ENCODE measurements at places on chromosomes 3 and 15. TPM values are rescaled to one million over a fixed set of nuclear protein-coding genes. Genes with fewer than 3 reads are reported as not detected.
A peak's percentile ranks its signal among the peaks of the same experiment; 100 is the strongest.

Gene RPL4
- 2,943 TPM for total RNA-seq

Gene LRRC28
- total RNA-seq = 30.2 TPM

Gene C2CD4B
- total RNA-seq = not detected

Gene NR1I2
- 0.07 TPM for total RNA-seq

Gene MAP6D1
- total RNA-seq = 6.4 TPM

Gene ZNF660
- 18.7 TPM for total RNA-seq

Gene ISLR2
- 1.3 TPM for total RNA-seq

Gene CLDN16
- total RNA-seq = 0.11 TPM

DNA sequence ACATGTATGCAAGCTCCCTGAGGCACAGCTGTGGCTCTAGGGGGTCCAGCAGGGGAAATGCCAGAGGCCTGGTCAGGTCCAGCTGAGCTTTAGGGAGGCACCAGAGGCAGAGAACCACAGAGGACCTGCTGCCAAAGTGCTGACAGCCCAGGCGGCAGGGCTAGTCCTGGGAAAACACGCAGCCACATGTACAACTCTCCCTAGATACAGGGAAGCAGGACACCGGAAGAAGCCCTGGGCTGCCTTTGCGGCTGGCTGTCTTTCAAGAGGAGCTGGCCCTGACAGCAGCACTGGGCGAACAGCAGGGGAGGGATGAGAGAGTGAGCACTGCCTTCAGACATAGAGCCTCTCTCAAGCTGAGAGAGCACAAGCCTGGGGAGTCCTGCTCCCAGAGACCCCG is 40.7 kb downstream of the RFT1 start:
- DNase-seq = no peak

GRCh38 chr3:112671930-112672715 is 31.2 kb upstream of the CCDC80 start:
- no peak for DNase-seq

- DNase-seq = no peak
Measured at GRCh38 chr3:85851071-85851470, 892.3 kb downstream of the CADM2 start.

GRCh38 chr15:75591655-75592364 is 12.7 kb upstream of the PTPN9 start:
- no peak for DNase-seq

GRCh38 chr15:97520689-97521088 is 439.8 kb upstream of the ARRDC4 start:
- DNase-seq = no peak

DNA sequence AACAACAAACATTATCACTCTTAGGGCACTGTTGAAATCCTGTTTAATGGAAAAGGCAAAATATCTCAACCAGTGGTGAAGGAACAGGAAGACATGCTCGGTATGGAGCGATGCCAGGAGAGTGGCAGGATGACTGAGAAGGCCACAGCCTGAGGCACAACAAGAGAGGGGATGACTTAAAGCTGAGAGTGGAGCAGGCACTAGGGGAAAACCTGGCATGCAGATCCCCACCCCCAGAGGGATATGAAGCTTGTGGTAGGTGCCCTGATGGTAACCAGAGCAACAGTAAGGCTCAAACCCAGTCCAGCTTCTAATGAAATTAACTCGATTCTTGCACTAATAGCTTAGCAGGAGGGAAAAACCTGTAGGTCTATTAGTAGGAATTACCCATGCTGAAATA is 40.4 kb downstream of the LYSMD4 start:
- DNase-seq = no peak

- DNase-seq = no peak
Measured at GRCh38 chr3:47652142-47652541, 73.5 kb upstream of the CSPG5 start.

GRCh38 chr3:36032180-36033047 is 347.9 kb upstream of the STAC start:
- no peak for DNase-seq

DNA sequence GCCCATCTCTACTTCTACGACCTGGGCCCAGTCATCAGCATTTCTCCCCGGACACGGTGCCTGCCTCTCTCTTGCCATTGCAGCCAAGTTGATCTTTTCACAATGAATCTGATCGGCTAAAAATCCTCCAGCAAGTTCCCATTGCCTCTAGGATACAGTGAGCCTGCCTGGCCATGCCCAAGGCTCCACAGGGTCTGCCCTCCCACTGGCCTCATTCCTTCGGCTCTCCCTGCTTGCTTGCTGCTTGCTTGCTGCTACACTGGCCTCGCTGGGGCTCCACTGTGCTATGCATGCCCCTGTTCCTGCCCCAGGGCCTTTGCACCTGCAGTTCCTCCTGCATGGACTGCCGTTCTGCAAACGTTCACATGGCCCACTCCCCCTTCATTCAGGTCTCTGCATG is 2.0 kb downstream of the ABTB1 start:
- DNase-seq = peak; percentile 16

DNA sequence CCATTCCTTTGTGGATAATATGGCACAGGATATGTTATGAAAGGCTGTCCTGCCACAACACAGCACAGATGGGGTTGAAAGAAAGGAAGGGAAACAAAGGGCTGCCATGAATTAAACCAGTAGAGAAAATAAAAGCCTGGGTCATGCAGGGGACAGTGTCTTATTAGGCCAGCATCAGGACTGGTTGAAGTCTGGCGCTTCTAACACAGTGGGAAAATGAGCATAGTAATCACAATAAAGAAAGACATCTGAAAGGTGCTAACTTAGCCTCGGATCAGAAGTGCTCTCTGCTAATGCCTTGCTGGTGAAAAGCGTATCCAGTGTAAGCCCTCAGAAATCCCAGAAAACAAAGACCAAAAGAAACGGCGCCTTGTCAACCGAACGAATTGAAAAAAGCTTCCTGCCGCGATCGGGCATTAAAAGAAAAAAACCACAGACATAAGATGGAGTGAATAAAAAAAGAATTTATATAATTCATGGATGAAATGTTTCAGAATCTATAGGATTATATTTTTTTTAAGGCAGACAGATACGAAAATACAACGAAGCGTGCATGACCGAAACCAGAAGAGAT is 566 bp upstream of the MKRN3 start:
- no peak for DNase-seq

DNA sequence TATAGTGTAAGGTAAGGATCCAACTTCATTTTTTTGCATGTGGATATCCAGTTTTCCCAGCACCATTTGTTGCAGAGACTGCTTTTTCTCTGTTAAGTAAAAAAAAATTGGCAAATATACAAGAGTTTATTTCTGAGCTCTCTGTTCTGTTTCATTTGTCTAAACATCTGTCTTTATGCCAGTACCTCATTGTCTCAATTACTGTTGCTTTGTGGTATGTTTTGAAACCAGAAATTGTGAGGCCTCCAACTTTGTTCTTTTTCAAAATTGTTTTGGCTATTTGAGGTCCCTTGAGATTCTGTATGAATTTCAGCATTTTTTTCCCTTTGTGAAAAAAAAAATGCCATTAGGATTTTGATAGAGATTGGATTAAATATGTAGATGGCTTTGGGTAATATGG is 150.5 kb downstream of the MINAR1 start:
- DNase-seq = no peak

- DNase-seq = peak; percentile 25
Measured at GRCh38 chr3:71724584-71725270, 475 bp downstream of the EIF4E3 start.

DNA sequence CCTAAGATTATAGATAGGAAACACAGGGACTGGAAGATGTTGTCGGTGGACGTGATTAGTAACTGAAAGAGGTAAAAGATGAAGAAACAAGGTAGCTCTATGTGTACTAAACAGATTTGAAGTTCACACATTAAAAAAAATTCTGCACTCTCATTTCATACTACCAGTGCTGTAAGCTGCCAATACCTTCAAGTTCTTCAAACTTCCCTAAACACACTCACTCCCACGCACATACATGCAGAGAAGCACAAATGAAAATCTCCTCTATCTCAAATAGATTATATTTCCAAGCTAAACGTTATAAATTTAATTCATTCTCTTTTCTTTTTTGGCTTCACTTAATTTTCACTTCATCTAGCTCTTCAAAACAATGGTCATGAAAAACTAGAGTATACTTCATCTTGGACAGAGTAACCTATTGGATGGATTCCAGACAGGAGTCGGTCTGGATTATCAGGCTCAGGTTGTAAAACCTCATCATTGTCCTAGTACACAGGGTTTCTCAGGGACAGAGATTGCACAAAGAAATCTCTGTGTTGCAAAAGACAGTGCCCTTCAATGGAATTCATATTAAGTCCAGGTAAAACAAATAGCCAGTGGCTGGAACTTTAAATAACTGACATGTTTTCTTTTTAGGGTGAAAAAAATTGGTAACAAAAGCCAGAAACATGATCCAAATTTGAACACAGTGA is 408.1 kb upstream of the ZNF385D start:
- no peak for DNase-seq

- DNase-seq = no peak
Measured at GRCh38 chr15:62394079-62394478, 229.0 kb upstream of the C2CD4B start.

DNA sequence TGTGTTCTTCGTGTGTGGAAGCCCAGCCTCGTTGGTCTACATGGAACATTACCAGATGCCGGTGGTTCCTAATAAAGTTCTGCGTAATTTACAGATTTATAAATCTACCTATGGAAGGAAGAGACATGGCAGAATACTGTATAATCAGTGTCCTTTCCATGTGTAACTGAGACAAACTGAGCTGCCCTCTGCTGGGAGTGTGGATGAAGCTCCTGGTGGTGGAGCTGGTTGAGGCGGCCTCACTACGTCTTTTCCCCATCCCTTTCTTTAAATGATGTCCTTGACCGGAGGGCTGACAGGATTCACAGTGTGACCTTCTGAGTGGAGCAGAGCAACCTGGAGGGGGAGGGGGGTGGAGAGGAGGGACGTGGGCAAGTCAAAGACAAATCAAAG is 267.0 kb upstream of the CHRM5 start:
- no peak for DNase-seq

DNA sequence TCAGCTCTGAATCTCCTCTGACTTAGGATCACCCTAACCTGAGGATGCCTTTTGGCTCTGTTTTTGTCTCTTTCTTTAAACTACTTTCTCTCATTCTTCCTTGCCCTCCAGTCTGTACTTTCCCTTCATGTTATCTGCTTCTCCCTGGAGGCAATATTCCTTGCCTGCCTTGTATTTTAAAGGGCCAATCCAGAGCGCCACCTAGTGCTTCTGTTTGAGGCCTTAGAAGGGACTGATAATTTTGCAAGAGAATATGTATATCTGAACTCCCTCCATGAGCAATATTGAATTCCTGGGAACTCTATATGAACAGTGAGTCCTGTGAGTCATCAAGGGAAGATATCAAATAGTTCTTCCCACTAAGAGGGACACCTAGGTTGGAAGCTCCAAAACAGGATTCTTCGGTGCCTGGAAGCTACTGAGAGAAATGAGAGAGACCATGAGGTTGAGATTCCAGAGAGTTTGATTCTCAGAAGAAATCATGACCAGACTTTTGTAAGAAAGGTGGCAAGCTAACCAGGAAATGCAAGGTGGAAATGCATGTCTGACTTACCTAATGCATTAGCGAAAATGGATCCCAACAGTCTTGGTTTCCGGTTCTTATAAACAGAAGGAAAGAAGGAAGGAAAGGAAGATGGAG is 203.8 kb upstream of the CD96 start:
- no peak for DNase-seq

DNA sequence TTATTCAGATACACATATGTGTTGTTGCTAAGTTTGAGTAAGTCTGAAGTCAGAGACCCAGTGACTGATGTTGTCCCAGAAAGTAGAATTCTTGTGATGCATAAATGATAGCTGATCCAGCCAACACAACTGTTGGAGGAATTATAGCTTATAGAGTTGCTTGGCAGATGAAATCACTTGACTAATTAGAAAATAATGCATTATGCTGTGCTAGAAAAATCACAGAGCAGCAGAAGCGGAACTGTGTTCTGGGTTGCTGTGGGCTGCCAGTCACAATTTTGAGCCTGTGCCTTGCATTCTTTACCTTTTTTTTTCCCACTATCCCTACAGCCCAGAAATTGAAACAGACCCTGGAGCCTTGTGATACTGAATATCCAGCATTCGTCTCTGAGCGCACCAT is 90.0 kb upstream of the LRTM1 start:
- no peak for DNase-seq

DNA sequence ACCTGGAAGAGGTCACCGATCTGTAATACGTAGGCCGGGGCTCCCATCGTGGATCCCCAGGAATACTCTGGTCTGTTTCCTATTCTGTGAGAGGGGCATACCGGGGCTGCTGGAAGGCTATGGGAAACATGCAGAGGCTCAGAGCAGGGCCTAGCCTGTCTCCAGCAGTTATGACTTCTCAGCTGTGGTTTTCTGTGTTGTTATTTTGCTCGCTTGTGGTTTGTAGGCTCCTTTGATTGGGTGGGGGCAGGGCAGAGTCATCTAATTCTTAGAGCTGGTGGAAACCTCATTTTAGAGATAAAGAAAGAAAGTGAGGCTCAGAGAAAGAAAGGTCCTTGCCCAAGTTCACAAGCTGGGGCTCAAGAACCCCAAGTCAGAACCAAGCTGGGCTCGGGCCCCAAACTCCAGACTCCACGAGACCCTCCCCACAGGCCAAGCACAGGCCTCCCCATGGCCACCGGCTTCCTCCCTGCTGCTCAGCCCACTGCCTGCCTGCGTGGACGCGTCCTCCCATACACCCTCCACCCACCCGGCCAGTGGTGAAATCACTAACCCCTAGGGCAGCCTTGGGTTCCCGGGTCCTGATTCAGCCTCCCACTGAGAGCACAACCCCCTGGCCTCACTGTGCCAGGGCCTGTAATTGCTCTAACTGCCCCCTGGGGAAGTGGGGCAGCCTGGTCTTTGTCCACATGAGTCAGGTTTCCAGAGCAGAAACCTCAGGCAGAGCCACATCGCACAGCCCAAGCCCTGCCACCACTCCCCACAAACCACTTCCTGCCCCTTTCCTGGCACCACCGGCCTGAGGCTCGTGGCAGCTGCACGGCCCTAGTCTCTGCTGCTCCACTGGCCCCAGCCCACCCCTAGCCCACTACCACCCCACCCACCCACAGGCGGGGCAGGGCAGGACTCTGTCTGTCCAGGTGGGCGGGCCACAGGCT is 270.8 kb downstream of the UACA start:
- DNase-seq = no peak

- no peak for DNase-seq
Measured at GRCh38 chr3:188951734-188952133, 220.0 kb upstream of the TPRG1 start.

DNA sequence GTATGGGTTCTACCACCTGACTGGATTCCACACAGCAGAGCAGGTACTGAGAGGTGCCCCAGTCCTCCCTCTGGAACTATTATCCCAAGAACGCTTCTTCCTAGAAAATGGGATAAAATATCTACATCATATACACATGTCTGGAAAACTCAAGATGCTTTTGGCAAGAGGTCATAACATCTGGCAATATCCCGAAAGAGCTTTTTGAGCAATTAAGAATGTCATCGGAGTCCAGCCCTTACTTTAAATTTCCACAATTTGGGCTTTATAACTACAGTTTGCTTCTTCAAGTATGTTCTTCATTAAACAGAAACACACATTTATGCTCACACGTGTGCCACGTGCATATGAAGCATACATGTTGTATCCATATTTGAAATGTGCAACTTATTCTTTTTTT is 365.9 kb upstream of the THBS1 start:
- no peak for DNase-seq

DNA sequence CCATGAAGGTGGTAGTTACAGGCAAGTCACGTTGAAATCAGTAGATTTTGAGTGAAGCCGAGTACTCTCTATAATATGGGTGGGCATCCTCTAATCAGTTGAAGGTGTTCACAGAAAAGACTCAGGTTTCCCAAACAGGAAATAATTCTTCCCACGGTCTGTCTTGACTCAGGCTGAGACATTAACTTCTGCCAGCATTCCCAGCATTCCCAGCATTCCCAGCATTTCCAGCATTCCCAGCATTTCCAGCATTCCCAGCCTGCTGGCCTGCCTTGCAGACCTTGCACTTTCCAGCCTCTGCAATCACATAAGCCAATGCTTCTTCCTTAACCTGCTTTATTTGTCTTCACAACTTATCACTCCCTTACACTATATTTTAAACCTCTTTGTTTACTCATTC is 542.3 kb upstream of the ROBO2 start:
- no peak for DNase-seq

All from mesothelial cell of epicardium (in vitro differentiated cells).